NCI-H2107 (cell line): ENCODE measurements at places on chromosomes 4 and X.
A peak's percentile ranks its signal among the peaks of the same experiment; 100 is the strongest.

DNA sequence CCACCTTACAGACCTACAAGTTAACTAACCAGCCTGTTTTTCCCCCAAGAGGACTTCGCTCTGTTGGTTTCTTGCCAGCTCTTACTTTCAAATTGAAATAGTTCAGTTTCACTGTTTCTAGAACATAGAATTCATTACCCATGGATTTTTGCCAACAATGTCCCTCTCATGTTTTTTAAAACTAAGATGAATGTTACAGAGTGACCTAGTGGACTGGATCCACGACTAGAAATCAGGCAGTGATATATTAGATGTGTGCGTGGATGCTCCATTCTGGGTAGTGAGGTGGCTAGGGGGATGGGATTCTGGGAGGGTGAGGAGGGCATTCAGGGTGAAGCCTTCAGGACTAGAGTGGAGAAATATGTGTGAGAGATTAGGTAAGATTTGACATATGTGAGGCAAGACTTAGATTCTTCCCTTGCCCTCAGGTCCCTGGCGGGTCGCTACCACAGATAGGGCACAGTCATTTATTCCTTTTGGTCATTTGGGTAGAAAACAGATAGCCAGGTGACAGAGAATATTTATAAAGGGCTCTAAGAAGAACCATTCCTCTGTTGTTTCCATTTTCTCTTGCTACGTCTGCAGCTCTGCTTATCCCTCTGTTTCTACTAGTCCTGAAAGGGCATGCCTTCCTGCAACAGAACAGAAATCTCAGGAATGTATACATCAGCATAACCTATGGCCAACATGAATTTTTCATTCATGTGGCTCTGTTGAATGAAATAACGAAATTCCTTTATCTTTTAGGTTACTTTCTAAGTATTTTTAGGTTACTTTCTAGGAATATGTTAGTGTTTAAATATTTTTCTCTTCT, 15.4 kb upstream of the JADE1 start:
- DNase-seq = no peak

- DNase-seq = no peak
Measured at GRCh38 chr4:1945912-1946311, 62.9 kb downstream of the NELFA start.

GRCh38 chr4:55256787-55257186, 89.3 kb upstream of the SRD5A3 start:
- no peak for DNase-seq

DNA sequence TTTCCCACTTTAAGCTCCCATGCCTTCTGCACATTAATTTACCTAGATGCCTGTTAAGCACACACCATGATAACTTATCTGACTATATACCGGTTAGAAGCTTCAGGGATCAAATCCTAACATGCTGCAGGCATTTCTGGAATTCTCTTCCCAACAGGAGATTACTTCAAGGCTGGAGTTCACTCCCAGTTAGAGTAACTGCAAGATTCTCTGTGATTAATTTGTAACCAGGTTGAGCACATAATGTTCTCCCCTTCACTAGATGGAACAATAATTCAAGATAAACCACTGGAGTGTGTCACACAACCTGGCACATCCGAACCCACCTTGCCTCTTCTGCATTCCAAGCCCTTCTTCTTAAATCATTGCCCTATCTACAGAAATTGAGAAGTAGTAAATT, 11.8 kb upstream of the UGT2A3 start:
- DNase-seq = no peak

GRCh38 chr4:15847746-15848145, 69.6 kb downstream of the CD38 start:
- DNase-seq = no peak

GRCh38 chr4:1331591-1332353, 15.2 kb upstream of the UVSSA start:
- no peak for DNase-seq

- DNase-seq = peak; percentile 57
Measured at GRCh38 chrX:12701628-12702027, 89.6 kb upstream of the PRPS2 start.

GRCh38 chrX:13452283-13452682, 117.1 kb upstream of the EGFL6 start:
- no peak for DNase-seq

GRCh38 chr4:86184901-86185285, 175.0 kb downstream of the MAPK10 start:
- no peak for DNase-seq

DNA sequence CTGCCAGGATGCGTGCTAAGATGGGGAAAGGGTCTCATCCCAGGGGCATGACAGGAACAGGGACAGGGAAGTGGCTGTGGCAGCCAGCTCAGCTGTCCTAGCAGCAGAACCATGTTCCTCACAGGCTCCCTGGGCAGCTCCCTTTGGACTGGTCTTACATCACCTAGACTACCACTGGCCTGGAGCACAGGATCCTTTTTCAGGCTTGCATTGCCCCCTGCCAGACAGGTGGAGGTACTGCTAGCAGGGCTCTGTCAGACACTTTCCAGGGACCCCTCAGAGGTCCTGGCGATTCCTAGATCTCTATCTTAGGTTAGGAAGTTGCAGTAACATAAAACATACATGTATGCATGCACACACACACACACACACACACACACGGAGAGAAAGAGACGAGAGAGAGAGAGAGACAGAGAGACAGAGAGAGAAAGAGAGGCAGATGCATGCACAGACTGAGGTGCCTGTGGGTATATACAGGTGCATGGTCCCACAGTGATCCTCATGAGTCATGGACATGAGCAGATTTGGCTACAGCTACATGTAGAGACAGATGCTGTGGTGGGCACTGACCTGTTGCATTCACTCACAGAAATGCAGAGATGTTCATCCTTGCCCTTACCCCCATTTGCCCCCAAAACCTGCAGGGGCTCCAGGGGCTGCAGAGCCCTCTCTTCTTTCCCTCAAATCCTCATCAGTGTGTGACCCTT, 63.6 kb downstream of the STARD8 start:
- DNase-seq = peak; percentile 10

GRCh38 chrX:13690836-13691235, 1.9 kb downstream of the RAB9A start:
- no peak for DNase-seq

DNA sequence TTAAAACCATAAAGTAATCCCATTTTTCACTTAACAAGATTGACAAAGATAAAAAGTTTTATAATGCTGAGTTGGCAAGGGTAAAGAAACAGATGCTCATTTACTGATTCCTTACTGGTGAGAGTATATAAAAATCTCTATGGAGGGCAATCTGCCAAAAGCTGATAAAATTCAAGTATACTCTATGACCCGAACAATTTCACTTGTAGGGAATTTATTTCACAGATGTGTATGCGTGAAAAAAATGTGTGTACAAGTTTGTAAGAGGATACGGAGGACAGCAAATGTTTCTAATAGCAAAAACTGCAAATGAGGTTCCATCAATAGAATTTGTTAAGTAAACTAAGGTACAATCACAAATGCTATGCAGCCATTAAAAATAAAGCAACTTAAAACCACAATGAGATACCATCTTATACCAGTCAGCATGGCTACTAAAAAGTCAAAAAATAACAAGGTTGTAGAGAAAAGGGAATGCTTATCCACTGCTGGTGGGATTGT, 23.4 kb downstream of the DHX15 start:
- no peak for DNase-seq
